Esophagus mucosa (tissue), 1 donor: ENCODE measurements at places on chromosomes 2 and 18. TPM values are rescaled to one million over a fixed set of nuclear protein-coding genes. Genes with fewer than 3 reads are reported as not detected.

Gene SLC19A3
- 1.5 TPM for total RNA-seq

Gene MGAT5
- 23.6 TPM for total RNA-seq

Gene PTPRN
- not detected for total RNA-seq

Gene ARHGAP15
- total RNA-seq = 2.6 TPM

Gene IL36RN
- total RNA-seq = 64.1 TPM

Gene CCDC68
- total RNA-seq = 1.5 TPM

Gene CAVIN2
- total RNA-seq = 8.7 TPM

Gene FAM228A
- not detected for total RNA-seq

Gene SPDYA
- 0.92 TPM for total RNA-seq

Gene DNAJC5G
- not detected for total RNA-seq

Gene SERPINB4
- 418 TPM for total RNA-seq

Gene GNLY
- total RNA-seq = 0.44 TPM

Gene MAB21L4
- 148 TPM for total RNA-seq

Gene TOGARAM2
- 0.16 TPM for total RNA-seq

Gene TNFRSF11A
- total RNA-seq = 5.7 TPM

Gene ANKRD30B
- not detected for total RNA-seq

Gene ELOA2
- not detected for total RNA-seq

Gene MOCOS
- total RNA-seq = 16.0 TPM

Gene SPP2
- total RNA-seq = not detected

Gene SLC8A1
- total RNA-seq = 1.3 TPM

Gene LHCGR
- not detected for total RNA-seq

Gene PTPRM
- total RNA-seq = 5.3 TPM
